M059J (cell line): ENCODE measurements at places on chromosomes 11 and 22. TPM values are rescaled to one million over a fixed set of nuclear protein-coding genes. Genes with fewer than 3 reads are reported as not detected.

Gene RIMBP3C
- 0.17 and 1.2 TPM in 2 replicates for total RNA-seq

Gene NAALAD2
- total RNA-seq, result 0.15 TPM in 1 of 2 replicates, not detected in the other

DNA sequence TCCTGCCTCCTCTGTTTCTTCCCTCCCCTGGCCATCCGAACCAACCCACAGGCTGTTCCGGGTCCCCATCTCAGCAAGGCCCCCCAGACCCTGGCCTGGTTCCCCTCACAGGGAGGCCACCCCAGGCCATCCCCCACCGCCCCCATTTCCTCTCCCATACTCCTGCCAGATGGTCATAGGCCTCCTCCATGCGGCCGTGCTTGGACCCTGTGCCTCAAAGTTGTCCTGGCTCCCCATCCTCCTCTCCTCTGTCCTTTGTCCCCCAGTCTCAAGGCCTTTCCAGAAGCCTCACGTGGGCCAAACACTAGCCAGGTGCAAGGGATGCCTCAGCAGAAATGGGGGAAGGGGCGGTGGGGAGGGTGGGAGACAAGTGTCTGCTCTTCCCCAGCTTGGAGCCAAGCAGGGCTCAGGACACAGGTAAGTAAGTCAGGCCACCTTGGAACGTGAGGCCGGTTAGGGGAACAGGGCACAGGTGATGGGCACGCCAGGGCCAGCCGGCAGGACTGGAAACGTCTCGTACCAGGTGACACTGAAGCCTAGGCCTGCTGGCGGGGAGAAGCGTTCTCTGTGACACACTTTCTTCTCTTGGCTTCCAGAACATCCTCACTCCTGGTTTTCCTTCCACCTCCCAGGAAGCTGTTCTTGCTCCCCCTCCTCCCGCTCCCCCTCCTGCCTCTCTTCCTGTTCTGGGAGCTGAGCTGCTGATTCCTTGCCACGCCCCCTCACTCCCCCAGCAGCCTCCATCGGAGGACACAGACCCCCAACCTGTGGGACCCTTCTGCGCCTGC, 31.5 kb upstream of the SLC22A12 start:
- no peak for DNase-seq

DNA sequence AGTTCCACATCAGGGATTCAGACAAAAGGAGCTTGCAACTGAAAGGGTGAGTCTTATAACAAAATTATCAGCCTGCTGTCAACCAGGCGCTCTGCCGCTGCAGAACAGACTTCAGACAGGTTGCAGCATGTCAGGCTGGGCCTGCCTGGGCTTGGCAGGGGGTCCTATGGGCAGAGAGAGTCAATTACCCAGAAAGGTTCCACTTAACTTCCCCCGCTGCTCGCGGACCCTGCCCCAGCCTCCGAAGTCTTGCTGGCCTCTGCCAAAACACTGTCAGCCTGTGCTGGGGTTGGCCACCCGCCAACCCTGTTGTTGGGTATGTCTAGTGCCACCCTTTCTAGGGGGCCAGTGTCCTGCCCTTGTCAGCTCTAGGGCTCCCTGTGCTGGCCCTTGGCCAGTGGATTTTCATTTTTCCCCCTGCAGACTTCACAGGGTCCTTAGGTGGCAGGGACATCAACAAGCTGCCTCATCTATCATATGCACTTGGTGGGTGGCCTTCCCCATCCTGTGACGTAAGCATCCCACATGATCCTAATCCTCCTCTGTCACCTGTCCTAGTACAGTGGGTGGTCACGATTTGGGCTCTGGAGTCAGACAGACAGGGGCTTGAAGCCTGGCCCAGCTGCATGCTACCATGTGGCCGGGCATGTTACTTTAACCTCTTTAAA, 166.5 kb upstream of the CADM1 start:
- DNase-seq, result no peak

- DNase-seq, result peak; percentile 18
Measured at GRCh38 chr22:22558972-22559603, at the start of gene PRAME. PRAME (minus strand) TSS chr22:22559265; CDS start chr22:22556832, 2,433 bp downstream.

- DNase-seq, result peak; percentile 63
Measured at GRCh38 chr11:31813391-31814175, 2.5 kb upstream of the PAX6 start.

GRCh38 chr11:43392713-43393112, 34.0 kb downstream of the TTC17 start:
- DNase-seq, result no peak

DNA sequence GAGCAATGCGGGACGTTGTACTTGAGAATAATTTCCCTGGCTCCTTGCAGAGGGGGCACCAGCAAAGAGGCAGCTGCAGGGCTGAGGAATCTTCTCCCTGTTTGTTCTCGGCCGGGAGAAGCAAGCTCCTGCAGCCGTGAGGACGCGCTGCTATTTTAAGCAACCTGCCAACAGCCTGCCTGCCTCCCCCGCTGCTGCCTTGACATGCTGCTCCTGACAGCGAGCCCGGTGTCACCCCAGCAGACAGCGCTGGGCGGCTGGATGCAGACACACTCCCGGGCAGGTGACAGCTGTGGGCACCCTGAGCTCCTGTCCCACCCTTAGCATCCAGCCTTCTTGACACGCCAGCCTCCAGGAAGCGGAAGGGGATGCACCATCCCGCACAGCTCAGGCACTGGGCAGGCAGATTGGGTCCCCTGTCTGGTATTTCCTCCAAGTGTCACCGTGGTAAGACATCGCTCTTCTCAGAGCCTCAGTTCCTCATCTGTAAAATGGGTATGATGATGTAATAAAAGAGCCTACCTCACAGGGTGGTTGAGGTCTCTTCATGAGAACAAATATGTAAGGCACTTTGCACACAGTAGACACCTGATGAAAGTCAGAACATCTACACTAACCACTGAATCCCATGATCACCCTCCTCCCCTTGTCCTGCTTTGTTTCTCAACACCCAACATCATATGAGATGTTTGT, 530.6 kb downstream of the MN1 start:
- no peak for DNase-seq
